AG10803 (cell line): ENCODE measurements at places on chromosomes 2 and 18.

DNA sequence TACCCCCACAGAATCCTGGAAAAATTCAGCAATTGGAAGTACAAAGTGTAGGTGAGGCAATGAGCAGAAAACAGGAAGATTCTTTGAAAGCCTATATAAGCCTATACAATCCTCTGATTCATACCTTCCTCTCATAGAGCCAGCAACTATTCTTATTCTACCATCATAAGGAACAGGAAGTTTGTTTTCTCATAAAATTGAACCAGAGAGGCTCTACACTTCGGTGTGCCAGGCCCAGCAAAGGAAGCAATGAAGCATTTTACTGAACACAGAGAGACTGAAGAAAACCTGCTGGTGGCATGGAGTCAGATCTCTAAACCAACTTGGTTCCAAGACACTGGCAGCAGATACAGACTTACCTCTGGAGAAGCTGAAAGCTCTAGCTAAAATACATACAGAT is 18.7 kb downstream of the CASP8 start:
- DNase-seq, result no peak

DNA sequence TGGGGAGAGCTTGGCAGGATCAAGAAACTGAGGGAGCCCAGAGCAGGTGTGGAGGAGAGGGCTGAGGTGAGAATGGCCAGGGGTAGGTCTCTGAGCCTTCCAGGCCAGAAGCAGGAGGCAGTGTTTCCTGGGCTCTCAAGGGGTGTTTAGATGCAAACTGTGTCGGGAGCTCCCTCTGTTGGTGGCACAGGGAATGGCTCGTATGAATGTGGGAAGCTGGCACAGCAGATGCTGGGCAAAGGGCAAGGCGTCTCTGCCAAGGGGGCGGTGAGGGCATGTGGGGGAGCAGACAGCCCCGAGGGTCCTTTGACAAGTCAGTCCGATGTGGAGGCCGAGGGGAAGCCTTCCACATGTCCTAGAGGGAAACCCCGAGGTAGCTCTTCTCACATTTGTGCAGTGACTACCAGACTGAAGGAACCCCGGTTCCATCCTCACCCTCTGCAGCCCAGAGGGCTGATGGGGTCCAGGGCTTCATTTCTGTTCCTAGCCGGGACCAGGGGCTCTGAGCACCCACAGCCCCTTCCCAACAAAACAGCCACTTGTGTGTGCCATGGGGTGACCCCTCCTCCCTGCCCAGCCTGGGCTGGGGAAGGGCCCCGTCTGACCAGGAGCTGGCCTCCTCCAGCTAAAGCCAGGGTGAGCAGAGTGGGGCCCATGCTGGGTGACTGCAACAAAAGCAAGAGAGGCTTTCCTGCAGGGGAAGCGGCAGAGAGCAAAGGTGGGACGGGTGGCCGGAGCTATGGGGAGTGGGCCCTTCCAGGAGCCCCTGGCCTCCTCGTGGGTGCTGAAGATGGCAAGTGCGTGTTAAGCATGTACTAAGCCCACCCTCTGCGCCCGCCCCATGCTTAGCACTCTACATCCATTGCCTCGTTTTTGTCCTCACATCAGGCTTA is 103.4 kb downstream of the SEPTIN10 start:
- peak; percentile 70 for DNase-seq

- peak; percentile 23 for DNase-seq
These were observed 214.6 kb downstream of the RDH14 start for GRCh38 chr2:18345848-18346247.

DNA sequence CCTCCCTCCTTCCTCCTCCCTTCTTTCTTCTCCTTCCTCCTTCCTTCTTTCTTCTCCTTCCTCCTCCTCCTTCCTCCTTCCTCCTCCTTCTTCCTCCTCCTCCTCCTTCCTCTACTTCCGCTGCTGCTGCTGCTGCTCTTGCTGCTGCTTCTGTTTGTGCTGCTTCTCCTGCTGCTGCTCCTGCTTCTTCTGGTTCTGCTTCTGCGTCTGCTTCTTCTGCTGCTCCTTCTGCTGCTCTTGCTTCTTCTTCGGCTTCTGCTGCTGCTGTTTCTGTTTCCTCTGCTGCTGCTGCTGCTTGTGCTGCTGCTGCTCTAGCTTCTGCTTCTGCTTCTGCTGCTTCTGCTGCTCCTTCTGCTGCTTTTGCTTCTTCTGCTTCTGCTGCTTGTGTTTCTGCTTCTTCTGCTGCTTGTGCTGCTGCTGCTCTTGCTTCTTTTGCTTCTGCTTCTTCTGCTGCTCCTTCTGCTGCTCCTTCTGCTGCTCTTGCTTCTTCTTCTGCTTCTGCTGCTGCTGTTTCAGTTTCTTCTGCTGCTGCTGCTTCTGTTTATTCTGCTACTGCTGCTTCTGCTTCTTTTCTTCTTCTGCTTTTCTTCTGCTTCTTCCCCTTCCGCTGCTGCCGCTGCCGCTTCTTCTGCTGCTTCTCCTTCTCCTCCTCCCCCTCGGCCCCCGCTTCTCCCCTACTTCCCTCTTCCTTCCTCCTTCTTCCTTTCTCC is 8.6 kb downstream of the SNRNP27 start:
- no peak for DNase-seq

DNA sequence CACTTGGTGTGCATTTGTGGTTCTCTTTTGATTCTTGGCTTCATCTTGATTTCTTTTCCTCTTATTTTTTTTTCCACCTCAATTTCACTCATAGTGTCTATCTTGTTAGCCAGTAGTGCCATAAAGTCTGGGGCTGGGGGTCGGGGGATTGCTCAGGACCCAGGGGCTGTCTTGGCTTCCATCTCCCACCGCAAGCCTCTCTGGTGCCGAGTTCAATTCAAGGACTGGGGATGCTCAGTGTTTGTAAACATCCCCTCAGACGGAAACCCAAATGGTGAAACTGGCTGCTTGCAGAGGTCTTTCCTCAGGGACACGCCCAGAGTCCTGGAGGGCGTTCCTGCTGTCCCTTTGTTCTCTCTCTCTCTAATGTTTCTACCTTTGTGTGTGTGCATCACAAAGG is 173.3 kb downstream of the TWIST2 start:
- no peak for DNase-seq

- DNase-seq, result peak; percentile 60
These were observed 28.0 kb downstream of the KCNK3 start for GRCh38 chr2:26720322-26721114.

- DNase-seq, result no peak
These were observed 52.3 kb upstream of the SEC11C start for GRCh38 chr18:59087391-59087790.

DNA sequence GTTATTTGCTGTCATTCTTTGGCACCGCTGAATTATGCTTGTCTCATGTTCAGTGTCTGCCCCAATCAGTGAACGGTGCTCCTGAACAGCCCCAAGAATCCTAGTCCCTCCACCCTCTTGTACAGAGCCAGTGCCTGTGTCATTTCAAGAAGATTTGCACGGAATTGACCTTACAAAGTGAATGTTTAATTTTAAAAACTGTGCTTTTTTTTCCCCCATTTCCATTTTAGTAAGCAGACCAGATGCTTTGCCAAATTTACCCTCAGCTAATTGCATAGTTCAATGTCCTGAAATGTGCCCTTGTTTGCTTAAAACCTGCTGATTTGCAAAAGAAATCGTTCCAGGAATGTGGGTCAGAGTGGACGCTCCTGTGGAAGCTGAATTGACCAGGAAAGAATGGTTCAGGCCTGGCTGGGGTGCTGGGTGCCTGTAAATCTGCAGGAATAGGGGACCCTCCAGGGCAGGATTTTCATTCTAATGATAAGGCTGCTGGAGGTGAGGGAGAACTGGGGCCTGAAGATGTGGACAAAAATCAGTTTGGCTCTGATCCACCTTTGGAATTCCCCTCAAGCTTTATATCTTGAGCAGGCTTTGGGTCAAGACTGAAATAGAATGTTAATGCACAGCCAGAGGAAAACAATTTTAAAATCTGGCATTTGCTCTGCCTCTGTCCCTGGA is 20.1 kb downstream of the TMEM17 start:
- no peak for DNase-seq

GRCh38 chr2:56749152-56749752 is 565.5 kb downstream of the CCDC85A start:
- DNase-seq, result peak; percentile 53

GRCh38 chr18:55300936-55301531 is 287.0 kb downstream of the TCF4 start:
- peak; percentile 56 for DNase-seq

DNA sequence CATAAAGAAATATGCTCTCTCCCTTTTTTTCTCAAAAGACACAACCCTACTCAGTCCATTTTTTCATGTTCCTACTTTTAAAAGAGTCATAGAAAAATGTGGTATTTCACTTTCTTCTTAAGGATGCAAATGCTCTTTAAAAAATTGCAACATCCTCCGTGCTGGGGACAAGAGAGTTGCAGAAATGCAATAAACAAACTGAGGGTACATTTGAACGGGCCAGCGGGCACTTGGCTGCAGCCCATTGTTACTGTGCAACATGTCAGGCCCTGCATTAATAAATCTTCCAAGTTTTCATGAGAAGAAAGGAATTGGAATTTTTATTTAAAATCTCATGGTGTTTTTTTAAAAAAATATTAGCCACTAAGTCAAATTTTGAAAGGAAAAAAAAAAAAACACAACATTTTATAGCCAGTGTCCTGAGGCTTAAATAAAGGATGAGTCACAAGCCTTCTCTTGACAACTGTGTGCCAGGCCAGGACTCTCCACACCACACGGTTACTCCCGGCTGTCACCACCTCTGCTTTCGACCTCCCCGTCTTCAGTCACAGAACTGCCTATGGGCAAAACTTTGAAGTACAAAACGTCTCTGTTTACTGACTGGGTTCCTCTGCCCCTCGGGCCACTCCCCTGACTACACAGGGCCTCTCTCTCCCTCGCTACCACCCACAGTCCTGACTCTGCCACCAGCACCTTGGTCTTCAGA is 57.5 kb upstream of the MFF start:
- peak; percentile 4 for DNase-seq

DNA sequence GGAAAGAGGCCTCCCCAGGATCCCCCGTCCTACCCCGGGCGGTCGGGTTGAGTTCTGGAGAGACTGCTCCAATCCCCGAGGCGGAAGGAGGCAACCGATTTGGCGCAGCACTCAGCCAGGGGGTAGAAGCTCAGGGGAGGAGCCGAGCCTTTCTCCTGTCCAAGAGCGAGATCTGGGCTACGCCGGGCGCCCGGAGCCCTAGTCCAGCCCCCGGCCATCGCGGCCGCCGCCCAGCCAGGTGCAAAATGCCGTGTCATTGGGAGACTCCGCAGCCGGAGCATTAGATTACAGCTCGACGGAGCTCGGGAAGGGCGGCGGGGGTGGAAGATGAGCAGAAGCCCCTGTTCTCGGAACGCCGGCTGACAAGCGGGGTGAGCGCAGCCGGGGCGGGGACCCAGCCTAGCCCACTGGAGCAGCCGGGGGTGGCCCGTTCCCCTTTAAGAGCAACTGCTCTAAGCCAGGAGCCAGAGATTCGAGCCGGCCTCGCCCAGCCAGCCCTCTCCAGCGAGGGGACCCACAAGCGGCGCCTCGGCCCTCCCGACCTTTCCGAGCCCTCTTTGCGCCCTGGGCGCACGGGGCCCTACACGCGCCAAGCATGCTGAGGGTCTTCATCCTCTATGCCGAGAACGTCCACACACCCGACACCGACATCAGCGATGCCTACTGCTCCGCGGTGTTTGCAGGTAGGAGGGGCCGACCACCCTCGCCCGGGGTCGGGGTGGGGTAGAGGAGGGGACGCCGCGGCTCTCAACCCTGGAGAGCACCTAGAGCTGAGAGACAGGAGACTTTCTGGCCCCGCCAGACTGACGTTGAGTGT is at the start of gene DYSF:
Gene DYSF (plus strand): TSS at position 158 of the 817 bp plus-strand sequence.
- peak; percentile 21 for DNase-seq

GRCh38 chr2:37896319-37896718 is 28.8 kb upstream of the RMDN2 start:
- DNase-seq, result peak; percentile 22

- no peak for DNase-seq
These were observed 35.9 kb upstream of the CCDC93 start for GRCh38 chr2:118049816-118050140.

- DNase-seq, result no peak
These were observed 223.7 kb upstream of the RAB6C start for GRCh38 chr2:129755786-129756185.

- DNase-seq, result peak; percentile 5
These were observed 815 bp downstream of the CEBPZ start for GRCh38 chr2:37230581-37230980.

DNA sequence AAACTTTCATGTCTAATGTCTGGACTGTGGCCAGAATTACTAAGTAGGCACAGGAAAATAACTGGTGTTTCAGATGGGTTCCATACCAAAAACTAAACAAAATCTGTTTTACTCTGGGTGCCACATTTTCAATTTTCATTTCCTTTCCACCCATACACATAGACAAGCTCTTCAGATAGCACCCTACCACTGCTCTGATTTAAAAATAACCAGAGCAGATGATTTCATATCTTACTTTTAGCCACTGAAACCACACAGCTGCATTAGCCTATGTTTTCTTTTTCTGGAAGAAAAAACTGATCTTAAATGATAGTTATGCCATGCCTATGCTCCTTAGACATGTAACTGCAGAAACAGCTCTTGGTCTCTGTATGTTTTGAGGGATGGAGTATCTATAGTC is 647.6 kb downstream of the CPS1 start:
- no peak for DNase-seq
